T-helper 1 cell (primary cell): ENCODE measurements at places on chromosomes 11 and 22.

DNA sequence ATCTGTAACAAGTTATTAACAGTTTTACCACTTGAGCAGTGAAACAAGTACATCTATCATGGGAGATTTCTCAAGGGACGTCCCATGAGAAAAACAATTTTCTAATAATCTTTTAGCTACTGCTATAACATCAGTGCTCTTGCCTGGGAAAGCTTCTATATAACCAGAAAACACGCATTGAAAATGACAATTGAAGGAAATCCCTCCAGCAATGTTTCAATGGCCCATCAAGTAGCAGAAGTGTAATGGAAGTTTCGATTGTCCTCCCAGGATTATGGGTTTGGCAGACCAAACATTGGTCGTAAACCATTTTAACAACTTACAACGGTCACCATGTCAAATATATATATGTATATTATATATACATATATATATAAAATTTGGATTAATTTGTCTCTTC, 8.0 kb upstream of the PRR33 start:
- DNase-seq, result no peak

DNA sequence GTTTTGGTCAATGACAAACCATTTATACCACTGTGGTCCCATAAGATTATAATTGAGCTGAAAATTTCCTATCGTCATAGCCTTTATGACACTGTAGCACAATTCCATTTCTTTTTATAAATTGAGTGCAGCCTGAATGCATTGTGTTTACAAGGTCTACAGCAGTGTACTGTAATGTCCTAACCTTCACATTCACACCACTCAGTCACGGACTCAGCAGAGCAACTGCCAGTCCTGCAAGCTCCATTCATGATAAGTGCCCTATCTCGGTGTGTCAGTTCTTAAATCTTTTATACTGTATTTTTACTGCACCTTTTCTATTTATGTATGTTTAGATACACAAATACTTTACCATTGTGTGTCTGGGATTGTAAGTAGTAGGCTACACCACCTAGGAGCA, 55.2 kb upstream of the SLC25A18 start:
- no peak for DNase-seq

DNA sequence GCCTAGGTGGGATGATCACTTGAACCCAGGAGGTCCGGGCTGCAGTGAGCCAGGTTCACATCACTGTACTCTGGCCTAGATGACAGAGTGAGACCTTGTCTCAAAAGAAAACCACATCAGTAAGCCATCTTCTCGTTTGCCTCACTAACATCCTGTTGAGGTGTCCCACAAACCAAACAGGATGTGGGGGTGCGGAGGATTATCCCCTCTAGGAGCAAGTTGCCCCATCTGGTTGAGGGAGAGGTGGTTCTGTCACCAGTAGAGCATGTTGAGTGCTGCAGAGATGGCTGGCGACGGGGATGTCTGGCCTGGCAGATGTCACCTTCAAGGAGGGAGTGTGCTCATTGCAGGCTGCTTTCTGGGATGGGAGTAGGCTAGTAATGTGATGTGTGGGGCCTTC, 72.4 kb downstream of the ZNRF3 start:
- DNase-seq, result peak; percentile 89

- DNase-seq, result no peak
Observed at GRCh38 chr11:130711193-130711592, 205.1 kb downstream of the SNX19 start.

DNA sequence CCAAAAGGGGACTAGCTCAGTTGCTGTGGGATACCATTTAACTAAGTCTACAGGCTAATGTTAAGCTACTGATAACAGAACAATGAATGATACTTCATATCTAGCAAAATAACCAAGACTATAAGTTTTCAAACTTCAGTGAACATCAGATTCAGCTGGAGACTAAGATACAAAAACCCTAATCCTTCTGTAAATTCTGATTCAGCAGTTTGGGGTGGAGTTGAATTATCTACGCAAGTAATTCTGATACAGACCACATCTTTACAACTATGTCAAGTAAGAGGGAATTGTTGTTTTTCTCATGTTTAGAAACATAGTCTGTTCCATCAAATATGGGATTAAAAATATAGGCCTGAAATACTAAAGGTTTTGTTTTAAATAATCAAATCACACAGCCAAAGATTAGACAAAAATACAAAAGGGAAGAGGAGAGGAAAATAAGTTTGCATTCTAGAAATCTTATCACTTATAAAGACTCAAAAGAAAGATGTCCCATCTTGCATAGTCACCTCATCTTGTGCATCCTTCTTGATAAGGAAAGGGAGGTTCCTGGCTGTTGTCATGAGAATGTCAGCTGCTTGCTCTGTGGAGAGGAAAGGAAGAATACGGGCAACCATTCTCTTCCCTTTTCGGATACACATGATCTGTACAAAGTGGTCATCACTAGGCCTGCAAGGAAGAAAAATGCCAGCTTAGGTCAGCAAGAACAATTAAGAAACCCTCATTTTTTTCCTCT, 21.4 kb downstream of the PATL1 start:
- no peak for DNase-seq

DNA sequence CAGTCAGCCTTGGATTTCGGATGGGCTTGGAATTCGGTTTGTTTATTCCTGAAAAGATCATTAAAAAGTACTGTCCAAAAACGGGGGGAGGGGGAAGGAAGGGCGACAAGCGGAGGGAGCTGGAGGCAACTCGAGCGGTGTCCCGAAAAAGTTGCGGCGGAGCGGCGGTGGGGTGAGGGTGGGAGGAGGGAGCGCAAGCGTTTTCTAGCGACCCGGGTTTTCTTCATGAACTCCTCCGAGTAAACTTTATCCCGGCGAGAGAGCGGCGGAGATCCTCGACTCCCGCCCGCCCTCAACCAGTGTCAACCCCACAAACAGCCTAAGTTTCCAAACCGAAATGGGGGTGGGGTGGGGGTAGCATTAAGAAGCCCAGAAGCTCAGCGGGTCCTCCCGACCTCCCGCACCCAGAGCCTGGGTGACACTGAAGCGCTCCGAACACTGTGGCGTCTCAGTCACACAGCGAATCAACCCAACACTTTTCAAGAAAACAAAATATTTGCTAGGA, 133.0 kb upstream of the C11orf58 start:
- DNase-seq, result no peak

DNA sequence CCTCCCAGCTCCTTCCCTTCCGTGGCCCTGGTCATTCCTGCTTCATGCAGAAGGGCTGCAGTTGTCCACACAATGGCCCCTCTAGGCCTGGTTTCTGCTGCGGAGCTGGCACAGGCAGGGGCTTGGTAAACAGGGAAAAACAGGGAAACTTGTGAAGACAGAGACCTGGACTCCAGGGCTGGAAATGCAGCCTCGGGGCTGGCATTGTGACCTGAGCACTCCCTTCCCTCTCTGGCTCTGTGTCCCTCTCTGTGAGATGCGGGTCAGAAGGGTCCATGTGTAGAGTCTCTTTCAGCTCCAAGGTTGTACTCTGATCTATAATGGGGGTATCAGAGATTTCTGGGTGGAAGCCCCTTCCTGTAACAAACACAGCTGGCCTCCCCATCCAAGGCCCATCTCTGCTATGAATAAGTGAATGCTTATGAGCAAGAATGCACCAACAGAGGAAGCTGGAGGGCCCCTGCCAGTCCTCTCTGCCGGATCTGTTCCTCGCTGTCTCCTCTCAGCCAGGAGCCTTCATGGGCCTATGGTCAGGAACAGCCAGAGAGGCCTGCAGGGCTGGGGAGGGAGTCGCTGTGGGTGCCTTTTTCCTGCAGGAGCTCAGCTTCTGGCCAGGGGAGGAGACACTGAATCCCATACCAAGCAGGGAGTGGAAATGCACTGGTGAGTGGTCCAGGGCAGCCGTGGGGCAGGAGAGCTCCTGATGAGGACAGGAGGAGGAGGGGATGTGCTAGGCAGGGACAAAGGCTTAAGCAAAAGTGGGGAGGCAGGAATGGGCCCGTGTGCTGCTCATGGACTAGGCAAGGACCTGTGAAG, 6.7 kb upstream of the DERL3 start:
- DNase-seq, result no peak

GRCh38 chr11:18700375-18700774, 1.8 kb downstream of the TMEM86A start:
- DNase-seq, result no peak

GRCh38 chr22:28473258-28473657, 206.4 kb downstream of the TTC28 start:
- DNase-seq, result no peak

DNA sequence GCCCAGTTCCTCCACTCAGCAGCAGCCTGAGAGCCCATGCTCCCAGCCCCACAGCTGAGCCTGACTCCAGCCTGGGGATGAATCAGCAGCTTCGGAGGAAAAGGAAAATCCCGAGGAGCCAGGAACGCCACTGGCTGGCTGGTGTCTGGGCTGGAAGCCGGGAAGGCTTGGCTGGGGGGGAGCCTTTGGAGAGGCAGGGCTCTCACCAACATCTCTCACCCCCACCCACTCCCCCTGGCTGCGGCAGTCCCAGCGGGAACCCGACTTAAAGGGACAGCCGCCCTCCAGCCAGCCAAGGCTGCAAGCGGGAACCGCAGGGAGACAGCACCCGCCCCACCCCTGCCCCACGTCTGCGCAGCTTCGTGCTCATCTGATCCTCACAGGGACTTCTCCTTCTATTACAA, 28.4 kb downstream of the KIAA0930 start:
- no peak for DNase-seq

GRCh38 chr11:55607545-55607944, at the start of gene OR4C11:
TSS of gene OR4C11 (minus strand) at chr11:55607645. CDS start at chr11:55604373, 3,272 bp downstream.
- no peak for DNase-seq

GRCh38 chr22:26671317-26672059, 14.1 kb downstream of the MIAT start:
- peak; percentile 41 for DNase-seq

GRCh38 chr11:7775689-7776088, 21.1 kb downstream of the OR5P2 start:
- DNase-seq, result no peak

- no peak for DNase-seq
Observed at GRCh38 chr22:48821346-48821690, 1006.4 kb downstream of the BRD1 start.

GRCh38 chr11:9748361-9748970, 84.6 kb downstream of the SWAP70 start:
- no peak for DNase-seq

DNA sequence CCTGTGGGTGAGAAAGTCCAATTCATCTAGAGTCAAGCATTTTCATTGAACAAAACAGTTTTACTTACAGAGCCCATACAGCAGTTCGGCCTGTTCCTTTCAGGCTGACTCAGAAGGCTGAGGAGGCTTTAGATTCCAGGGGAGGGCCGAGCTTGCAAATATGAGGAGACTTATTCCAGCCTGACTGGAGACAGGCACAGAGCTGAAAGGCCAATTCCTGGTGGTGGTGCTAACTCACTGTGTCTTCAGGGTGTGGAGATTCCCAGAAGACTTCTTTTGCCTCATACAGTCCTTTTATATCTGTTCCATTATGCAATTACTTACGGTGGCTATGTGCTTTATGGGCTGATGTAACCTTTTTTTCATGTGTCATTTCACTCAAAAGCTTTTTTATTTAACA, at the start of gene OR51E2:
TSS of gene OR51E2 (minus strand) at position 269 of the 400 bp plus-strand sequence. CDS start 15,142 bp downstream, outside the sequence.
- DNase-seq, result no peak

- peak; percentile 23 for DNase-seq
Observed at GRCh38 chr11:62664405-62665074, 470 bp downstream of the C11orf98 start.

GRCh38 chr11:35006389-35007128, 90.1 kb downstream of the PDHX start:
- DNase-seq, result no peak

DNA sequence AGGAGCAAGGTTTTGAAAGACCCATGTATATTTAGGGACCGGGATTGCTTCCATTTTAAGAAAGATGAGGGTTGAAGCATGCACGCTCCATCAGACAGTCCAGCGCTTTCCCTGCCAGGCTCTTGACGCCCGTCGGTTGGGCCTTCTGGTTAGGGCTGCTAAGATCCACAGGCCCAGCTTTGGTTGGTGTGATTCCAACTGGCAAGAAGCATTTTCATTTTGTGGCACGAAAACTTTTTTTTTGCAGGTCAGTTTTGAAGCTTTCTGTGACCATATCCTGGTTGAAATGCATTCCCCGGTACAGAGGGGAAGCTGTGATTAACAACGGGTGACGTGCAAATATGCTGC, 34.3 kb upstream of the MPPED1 start:
- DNase-seq, result no peak

DNA sequence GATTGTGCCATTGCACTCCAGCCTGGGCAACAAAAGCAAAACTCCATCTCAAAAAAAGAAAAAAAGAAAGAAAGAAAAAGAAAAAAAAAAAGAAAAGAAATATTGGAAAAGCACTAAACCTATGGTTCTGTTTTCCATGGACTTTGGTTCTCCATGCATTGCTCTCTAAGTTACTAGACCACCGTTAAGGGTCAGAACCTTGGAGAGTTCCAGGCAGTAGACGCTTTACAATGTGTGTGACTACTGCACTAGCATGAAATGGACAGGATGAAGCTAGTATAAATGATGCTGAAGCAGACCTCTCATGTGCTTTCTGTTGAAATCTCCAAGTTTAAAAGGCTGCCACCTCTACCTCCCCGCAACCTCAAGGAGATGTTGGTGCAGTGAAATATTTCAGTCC, 63.5 kb downstream of the SIK2 start:
- no peak for DNase-seq

- peak; percentile 87 for DNase-seq
Observed at GRCh38 chr22:46150034-46150654, at the start of gene PPARA. TSS of gene PPARA (plus strand) at chr22:46150526. CDS start at chr22:46198384, 47,858 bp downstream.

DNA sequence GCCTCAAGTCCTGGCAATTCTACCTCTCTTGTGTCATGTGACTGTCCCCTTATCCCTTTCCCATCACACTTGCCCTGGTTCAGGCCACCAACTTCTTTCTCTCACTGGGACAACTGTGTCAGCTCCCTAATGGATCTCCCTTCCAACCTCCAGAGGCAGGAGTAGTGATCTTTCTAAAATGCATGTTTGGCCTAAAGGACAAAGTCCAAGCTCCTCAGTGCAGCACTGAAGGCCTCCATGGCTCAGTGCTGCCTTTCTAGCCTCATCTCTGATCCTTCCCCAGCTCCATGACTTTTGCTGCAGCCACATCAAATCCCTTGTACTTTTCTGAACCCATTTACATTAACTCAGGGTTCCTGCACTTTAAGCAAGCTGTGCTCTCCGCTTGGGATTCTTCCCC, 80.8 kb downstream of the CSNK2A3 start:
- no peak for DNase-seq

DNA sequence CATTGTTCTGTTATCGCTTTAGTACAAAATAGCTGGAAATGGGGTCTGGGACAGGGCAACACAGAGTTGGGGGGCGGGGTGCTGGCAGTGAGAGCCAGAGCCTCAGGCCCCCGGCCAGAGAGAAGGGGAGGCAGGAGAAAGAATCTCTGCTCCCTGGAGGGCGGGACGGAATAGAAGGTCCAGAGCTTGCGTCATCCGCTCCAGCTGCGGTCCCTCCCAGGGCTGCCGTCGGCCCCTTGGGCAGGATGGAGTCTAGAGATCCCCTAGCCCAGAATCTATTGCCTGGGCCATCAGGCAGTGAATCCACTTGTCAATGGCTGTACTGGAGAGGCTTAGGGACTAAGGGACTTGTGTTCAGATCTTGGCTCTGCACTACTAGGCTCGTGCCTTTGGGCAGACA, 5.0 kb downstream of the TP53I11 start:
- no peak for DNase-seq

- no peak for DNase-seq
Observed at GRCh38 chr11:122556605-122557004, 98.9 kb upstream of the UBASH3B start.
